ENCODE measurements at places on chromosomes 5 and 9.

- no peak for DNase-seq
These were observed 38.3 kb upstream of the TRMT10B start for GRCh38 chr9:37715260-37715659.

GRCh38 chr5:58871648-58872242 is 288.9 kb downstream of the RAB3C start:
- peak; percentile 56 for DNase-seq

- peak; percentile 47 for DNase-seq
These were observed 48.5 kb downstream of the MFAP3 start for GRCh38 chr5:154087260-154087659.

GRCh38 chr5:66597183-66597757 is 1.1 kb downstream of the MAST4 start:
- peak; percentile 10 for DNase-seq

DNA sequence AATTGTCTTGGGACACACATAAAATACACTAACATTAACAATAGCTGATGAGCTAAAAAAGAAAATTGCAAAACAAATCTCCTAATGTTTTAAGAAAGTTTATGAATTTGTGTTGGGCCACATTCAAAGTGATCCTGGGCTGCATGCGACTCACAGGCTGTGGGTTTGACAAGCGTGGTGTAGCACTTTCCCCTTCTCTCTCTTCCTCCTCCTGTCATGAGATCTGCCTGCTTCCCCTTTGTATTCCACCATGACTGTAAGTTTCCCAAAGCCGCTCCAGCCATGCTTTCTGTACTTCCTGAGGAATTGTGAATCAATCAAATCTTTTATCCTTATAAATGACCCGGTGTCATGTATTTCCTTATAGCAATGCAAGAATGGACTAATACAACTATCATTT is 178.0 kb downstream of the TLR4 start:
- no peak for DNase-seq

GRCh38 chr9:120910643-120911042 is 16.0 kb downstream of the TRAF1 start:
- no peak for DNase-seq

DNA sequence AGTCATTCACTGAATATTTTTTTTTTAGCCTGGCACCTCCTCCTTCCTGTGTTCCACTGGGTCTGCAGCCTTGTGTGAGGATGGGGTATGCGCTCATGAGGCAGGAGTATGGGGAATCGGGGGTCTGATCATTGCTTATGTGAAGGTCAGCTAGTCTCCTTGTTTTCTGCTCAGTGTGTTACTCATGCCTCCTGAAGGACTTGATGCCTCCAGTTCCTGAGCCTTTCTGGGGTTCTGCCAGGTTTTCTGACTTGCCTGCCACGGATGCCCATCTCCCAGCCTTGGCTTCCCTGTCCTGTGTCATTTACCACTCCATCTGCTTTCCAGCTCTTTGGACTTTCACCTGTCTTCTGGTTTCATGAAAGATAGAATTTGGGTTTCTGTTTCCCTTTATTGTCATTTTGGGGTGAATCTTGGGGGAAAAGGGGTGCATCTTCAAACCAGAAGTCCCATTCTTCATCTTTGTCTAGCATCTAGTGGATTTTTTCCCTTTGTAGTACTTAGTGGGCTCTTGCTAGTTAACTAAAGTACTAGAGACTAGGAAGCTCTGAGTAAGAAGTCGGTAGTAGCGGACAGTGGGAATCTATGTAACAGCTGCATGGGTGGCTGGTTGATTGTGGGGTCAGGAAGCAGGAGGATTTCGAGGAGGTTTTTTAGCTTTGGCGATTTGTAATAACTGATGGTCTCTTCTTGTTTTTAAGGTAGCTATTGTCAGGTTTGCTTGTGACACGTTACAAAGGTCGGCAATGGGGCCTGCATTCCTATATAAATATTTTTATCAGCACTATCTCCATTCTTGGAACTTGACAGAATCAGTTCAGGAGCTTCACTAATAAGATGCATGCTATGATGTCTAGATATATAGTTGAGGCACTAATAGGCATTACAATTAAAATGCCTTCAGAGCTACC is 8.2 kb downstream of the OTULIN start:
- no peak for DNase-seq

- DNase-seq: no peak
These were observed 12.2 kb upstream of the GRIN1 start for GRCh38 chr9:137126786-137127185.

DNA sequence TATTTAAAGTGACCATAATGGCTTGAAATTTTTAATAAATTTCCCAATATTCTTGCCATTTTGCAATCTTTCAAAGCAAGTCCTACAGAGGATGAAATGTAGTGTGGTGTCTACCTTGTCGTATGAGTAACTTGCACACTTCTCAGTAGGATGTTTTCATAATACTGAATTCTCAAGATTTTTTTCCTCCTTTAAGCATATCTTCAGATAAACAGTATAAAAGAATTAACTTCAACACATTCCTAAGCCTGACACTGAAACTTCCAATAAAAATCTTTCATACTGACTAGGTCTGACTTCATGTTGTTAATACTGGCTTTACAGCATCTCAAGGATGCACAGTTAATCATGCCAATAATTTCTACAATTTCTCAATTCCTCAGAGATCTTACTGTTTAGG is 62.0 kb downstream of the DROSHA start:
- peak; percentile 66 for DNase-seq

DNA sequence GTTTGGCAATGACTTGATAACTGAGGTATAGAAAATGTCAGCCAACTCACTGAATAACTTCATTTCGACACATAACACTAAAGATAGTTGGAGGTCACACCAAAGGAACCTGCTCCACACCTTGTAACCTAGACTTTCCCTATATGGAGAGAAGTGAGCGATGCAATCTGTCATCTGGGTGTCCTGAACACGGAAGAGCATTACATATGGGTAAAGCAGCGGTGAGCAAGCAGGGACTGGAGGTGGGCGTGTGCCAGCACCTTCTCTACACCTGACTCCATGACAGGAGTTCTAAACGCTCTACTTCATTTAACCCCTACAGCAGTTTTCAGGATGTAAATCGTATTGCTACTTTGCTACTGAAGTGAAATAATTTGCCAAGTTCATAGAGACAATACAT is 152.8 kb downstream of the SLC12A2 start:
- DNase-seq: no peak

DNA sequence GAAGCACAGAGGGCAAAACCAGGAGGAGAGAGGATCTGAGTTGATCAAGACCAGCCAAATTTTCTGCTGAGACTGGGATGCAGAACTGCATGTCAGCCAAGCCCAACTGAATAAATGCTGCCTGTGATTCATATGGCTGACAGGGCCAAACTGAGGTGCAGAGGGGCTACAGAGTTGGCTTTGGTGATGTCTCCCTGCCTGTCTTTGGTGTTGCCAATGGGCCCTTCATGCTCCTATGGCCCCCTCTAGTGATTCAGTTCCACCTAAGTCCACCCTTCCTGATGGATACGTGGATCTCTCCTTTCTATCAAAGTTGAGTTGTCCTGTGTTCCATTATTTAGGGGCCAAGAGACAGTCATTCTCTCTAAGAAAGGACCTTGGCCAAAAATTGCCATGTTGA is 163.6 kb upstream of the TLE4 start:
- peak; percentile 12 for DNase-seq

- peak; percentile 68 for DNase-seq
These were observed 16.0 kb downstream of the SERINC5 start for GRCh38 chr5:80239680-80240367.

- DNase-seq: peak; percentile 85
These were observed 27.8 kb downstream of the DPYSL3 start for GRCh38 chr5:147481874-147482705.

- DNase-seq: peak; percentile 60
These were observed 11.5 kb upstream of the FAF2 start for GRCh38 chr5:176436656-176437055.

DNA sequence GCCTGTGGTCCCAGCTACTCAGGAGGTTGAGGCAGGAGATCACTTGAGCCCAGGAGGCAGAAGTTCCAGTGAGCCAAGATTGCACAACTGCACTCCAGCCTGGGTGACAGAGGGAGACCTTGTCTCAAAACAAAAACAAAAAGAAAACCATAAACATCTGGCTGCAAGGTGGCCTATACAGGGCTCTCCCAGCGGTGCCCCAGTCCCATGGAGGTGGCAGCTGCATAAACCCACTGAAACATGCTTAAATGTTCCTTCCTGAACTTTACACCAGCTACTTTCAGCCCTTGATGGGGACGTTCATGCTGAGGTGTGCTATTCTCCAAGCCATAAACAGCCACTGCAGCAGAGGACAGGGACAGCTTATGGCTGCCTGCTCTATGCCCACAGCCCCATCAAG is 35.6 kb downstream of the DROSHA start:
- DNase-seq: no peak

GRCh38 chr5:151954255-151954654 is 29.6 kb upstream of the GLRA1 start:
- DNase-seq: no peak

DNA sequence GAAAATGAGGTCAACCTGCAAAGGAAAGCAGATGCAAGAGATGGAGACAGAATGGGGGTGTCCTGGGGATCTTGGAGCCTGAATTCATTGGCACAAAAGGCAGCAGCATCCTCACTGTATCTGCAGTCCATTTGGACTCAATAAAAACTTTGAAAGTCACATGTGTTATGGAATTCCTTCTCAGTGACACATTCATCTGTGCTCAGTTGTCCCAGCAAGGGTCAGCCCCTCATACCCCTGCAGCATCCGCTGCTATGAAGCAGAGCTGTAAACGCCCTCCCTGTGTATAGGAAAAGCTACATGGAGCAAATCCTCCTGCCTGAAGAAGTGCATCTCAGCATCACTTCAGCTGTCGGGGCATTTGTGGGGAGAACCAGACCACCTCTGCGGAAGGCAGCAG is 14.5 kb upstream of the RARS1 start:
- peak; percentile 19 for DNase-seq

DNA sequence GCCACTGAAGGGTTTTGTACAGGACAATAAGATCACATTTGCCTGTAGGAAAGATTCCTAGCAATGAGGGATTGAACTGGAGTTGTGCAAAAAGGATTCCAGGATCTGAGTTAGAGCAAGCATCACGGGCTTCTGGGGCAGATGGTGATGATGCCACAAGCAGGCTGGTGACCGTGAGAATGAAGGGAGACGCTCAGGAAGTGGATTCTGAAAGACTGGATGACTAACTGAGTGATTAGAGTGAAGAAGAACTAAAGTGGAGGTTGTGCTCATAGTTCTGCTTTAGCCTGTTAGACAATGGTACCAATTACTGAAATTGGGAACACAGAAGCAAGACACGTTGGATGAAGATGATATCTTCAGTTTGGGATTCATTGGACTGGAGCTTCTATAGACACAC is 168.2 kb downstream of the CD180 start:
- DNase-seq: peak; percentile 51

- no peak for DNase-seq
These were observed 15.7 kb upstream of the SH3RF2 start for GRCh38 chr5:145920542-145921210.

- DNase-seq: no peak
These were observed 95.1 kb upstream of the CD180 start for GRCh38 chr5:67291671-67292070.

DNA sequence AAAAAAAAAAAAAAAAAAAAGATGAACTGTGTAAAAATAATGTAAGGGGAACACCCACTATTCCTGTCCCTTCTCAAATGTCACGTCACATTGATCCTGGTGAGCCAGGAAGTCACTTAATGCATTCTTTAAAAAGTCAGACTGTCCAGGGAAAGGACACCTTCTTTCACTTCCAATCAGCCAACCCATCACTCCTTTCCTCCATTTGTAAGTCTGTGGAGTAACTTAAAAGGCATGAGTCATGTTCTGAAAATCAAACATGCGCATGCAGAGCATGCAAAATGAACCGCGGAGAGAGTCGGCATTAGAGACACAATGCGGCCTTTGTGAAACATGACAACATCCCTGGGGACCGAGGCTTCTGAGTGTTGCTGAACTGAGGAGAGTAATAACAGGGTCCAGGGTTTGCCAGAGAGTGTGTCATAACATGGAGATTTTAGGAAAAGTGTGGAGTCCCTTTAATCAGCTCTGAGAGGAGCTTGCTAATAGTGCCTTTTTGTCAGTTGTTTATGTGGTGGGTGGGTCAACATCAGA is 77.6 kb upstream of the SEMA6A start:
- peak; percentile 32 for DNase-seq

GRCh38 chr5:150507474-150508276 is at the start of gene NDST1:
Gene NDST1, plus strand, starts transcription at chr5:150508131. Its CDS starts 13,124 bp downstream, at chr5:150521255.
- DNase-seq: no peak

DNA sequence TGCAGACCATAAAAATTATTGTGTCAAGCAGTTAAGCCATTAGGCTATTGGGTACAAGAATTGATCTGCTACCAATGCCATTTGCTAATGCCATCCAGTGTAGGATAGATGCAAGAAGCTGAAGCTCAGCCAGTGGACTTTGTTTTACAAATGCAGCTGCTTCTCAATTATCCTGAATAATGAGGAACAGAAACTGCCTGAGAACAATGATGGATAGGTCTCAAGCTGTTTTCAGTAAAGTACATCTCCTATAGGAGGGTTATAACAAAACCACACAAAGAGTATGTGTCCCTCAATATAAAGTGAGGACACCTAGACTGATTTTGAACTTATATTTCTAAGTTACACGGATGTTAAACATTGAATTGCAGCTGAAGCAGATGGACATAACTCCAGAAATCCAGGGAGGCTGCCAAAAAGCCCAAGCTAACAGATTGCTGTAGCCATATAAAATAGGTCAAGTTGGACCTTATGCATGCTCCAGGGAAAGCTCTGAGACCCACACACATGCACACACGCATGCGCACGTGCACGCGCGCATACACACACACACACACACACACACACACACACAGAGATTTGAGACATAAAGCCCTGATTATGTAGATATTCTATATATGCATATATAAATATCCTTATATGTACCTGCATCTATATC is 482.7 kb upstream of the CD180 start:
- DNase-seq: no peak

DNA sequence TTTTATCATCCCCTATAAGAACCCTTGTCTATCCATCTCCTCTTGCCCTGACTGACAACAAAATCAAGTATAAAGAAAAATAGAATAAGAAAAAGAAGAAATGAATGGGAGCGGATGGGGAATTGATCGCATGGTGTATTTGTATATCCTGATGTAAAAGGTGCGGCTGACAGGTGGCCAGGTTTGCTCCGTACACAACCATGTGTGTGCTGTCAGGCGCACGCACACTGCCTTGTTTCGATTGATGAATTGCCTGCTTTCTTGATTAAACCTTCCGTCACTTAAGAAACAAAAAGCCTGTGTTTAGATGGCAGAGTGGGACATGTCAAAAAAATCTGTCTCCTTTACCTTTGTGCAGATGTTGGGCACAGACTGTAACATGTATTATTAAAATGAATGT is 102.6 kb downstream of the MVB12B start:
- no peak for DNase-seq

GRCh38 chr5:63262185-63262981 is 683.8 kb downstream of the LRRC70 start:
- DNase-seq: peak; percentile 81

- no peak for DNase-seq
These were observed 209.1 kb upstream of the KCNN2 start for GRCh38 chr5:114152656-114153360.
